ENCODE measurements at places on chromosomes 16 and 17.

GRCh38 chr17:44820631-44821212, 9.4 kb downstream of the GJC1 start:
- no peak for ATAC-seq

DNA sequence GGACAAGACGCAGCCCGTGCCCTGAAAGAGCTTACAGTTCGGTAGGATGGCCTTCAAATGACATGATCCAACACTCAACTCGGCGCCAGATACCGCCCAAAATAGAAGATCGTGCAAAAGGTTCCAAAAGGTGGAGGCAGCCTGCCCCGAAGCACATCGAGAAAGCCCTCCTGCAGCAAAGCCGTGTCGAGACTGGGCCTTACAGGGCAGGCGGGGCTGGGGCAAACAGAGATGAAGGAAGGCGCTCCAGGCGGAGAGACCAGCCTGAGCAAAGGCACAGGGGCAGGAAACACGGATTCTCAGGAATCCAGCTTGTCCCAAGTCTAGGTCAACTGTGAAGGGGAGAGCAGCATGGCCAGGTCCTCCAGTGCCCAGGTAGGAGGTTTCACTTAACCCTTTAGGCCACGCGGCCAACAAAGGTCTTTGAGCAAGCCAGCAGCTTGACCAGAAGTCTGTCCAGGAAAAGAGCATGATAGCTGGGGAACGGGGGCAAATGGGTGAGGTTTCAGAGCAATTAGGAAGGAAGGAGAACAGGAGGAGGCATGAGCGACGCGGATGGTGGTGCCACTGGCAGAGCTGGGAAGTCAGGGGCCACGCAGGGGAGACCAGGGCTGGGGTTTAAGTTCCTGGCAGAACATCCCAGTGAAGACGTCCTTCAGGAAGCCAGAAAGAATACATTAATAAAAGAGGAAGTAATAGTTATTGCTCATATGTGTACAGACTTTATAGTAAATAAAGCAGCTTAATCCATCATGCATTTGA, 21.2 kb upstream of the EIF1 start:
- no peak for ATAC-seq

- no peak for ATAC-seq
Measured at GRCh38 chr16:68244481-68244902, 681 bp upstream of the PLA2G15 start.

- peak; percentile 15 for ATAC-seq
Measured at GRCh38 chr16:50372611-50373344, 4.0 kb upstream of the BRD7 start.

- no peak for ATAC-seq
Measured at GRCh38 chr17:49729069-49729468, 21.3 kb upstream of the SLC35B1 start.

GRCh38 chr16:27952811-27953210, 110.7 kb downstream of the GSG1L start:
- no peak for ATAC-seq

GRCh38 chr17:29010586-29010985, 4.8 kb upstream of the SEZ6 start:
- ATAC-seq = no peak

DNA sequence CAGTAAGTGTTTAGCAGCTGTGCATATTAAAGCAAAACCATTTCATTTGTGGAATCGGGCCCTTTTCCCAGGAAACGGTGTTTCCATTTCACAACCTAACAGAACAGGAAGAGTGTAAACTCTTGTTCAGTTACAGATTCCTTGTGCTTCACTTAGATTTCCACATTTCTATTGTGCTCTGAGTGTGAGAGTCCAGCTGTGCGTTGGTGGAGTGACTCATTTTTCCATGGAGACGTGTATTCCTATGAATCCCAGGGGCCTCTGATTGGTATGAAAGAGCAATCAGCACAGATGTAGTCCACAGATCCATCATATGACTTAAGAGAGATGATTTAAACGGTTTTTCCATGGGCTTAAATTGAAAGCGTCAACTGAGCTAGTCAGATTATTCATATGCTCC, 13.3 kb upstream of the CAVIN1 start:
- ATAC-seq = no peak

DNA sequence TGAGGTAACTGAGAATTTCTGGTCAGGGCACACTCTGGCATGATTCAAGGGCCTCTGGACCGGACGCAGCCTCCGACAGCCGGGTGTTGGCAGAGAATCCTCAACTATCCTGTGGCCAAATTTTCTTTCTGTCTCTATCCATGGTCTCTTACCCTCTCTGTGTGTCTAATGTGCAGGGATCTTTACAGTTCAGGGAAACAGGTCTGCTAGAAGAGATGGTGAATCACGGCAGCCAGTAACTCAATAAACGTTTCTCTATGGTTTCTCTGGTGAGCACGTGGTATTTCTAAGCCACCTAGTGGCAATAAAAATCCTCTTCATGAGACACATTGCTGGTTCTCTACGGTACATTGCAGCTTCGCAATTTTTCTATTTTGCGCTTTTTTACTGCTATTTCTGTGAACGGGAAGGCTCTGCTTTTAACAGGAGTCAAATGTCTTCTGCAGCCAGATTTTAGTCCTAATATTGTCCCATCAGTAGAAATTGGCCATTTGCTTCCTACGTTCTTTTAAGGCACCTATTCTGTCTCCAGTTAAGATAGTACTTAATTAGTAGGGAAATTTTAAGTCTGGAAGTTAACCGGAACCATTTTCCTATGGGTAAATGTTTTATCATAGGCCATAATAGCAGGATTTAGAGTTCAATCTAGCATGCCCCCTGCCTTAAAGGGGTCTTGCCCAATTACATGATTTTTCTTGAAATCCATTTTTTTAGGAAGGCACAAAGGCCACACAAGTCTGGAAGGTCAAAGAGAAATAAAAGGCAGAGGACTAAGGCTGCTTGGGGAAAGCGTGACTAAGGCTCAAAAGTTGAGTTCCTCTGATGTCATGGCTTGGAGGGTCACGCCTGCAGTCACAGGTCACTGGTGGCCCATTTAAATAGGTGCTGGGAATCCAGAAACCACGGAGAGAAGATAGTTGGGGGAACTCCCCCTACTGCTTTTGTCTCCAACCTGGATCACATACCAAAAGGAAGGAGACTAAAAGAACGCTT, 31.5 kb downstream of the QPRT start:
- peak; percentile 99 for ATAC-seq

GRCh38 chr17:7833011-7833794, 814 bp upstream of the KDM6B start:
- ATAC-seq = no peak

Data from activated T-helper 17 cell treated with anti-CD3 and anti-CD28 coated beads, Interleukin-2, amount 50 U/mL, for 72 hours (primary cell).